ENCODE measurements at places on chromosomes 6 and 20.

GRCh38 chr6:96876886-96877545, 20.7 kb downstream of the NDUFAF4 start:
- no peak for DNase-seq

GRCh38 chr6:786946-787763, 94.2 kb upstream of the EXOC2 start:
- DNase-seq: no peak

DNA sequence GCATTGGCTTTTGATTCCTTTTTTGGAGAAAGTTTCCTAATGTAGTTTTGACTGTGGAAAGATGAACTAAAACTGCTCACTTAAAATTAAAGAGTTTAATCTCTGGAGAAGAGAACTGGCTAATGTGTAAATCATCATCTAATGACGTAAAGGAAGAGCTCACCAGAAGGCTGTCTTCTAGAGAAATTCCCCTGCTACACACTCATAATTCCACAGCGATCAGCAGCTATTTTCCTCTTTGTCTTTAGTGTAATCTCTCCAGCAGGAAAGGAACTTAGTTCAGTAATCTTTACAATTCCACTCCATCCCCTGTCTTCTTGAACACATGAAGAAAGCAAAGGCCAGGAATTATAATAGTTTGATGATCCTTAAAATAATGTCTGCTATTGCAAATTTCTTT, 15.8 kb downstream of the SPTLC3 start:
- DNase-seq: no peak

GRCh38 chr6:160396292-160396691, 48.1 kb downstream of the SLC22A3 start:
- DNase-seq: no peak

- no peak for DNase-seq
Observed at GRCh38 chr6:71737953-71738352, 148.4 kb upstream of the RIMS1 start.

- DNase-seq: no peak
Observed at GRCh38 chr6:23446469-23446967, 679.5 kb upstream of the NRSN1 start.

DNA sequence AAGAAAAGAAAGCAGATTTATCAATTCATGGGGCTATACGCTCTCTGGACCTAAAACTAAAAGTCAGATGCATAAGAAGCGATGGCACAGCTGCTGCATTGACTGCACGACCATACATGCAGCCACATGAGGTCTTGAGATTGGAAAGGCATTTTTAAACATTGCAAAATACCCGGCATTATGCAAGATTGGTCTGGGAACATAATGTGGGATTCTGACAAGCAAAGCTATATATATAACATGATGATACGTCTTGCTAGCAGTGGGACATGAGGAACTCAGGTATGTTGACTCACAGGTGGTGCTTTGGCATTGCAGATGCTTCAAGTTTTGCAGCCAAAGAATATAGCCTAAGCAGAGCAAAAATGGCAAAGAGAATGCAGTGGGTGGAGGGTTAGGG, 55.1 kb downstream of the SAMD3 start:
- DNase-seq: no peak

DNA sequence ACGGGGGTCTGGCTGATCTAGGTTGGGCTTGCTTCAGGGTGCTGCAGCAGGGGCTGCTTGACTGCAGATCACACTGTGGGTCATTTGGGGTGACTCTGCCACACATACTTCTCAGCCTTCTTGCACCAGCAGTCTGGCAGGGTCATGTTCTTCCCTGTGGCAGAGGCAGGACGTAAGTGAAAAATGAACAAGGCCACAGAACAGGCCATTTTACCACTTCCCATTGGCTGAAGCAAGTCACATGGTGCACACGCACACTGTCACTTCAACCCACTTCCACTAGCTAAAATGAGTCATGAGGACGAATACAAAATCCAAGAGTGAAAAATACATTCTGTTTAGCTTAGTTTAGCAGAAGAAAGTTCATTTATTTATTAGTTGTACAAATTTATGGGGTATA, 168.6 kb upstream of the GGTLC1 start:
- DNase-seq: no peak

DNA sequence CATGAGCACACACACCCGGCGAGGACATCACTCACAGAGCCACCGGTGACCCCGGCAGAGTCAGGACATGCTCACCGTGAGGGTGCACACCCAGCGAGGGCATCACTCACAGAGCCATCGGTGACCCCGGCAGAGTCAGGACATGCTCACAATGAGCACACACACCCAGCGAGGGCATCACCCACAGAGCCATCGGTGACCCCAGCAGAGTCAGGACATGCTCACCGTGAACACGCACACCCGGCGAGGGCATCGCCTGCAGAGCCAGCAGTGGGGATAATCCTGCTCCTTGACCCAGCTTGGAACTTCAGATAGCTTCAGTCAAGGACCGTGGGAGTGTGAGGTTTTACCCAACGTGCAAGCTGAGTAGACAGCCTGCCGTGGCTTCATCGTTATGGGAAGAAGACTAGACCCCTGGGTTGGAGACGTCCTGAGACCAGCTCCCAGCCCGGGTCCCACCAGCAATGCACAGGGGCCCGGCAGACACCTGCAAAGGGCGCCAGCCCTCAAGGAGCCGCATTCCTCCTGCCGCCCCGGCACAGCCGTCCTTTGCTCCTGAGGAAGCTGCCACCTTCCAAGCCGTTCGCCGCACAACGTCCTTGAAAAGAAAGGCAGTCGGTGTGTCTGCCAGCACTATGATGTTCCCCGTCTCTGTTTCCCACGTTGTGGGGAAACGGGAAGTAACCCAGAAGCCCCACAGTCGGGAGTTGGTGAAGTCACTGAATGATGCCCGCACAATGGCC, 192.3 kb downstream of the DLL1 start:
- DNase-seq: peak; percentile 30

- DNase-seq: no peak
Observed at GRCh38 chr6:142013287-142013686, 119.4 kb upstream of the GJE1 start.

GRCh38 chr20:33296206-33296605, 13.2 kb downstream of the BPIFB1 start:
- no peak for DNase-seq

GRCh38 chr6:61953851-61954250, 332.2 kb downstream of the KHDRBS2 start:
- DNase-seq: no peak

- no peak for DNase-seq
Observed at GRCh38 chr20:56516631-56517030, 7.9 kb upstream of the FAM209A start.

DNA sequence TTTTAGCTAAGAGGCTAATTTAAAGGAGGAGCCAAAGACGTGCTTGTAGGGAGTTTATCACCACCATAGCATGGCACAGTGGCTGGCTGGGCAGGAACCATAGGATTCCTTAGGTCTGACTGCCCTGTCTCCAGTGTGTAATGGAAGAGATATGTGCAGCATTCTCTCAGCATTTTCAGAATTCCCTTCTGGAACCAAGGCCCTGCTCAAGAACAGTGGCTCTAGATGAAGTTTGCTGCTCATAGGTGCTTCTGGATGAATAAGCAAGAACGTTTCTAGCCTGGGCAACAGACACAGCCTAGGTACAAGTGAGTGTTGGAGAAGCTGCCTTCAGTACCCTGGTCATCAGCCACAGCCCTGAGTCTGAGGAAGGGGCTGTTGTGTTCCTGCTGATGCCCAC, 69.1 kb downstream of the LCA5 start:
- no peak for DNase-seq

DNA sequence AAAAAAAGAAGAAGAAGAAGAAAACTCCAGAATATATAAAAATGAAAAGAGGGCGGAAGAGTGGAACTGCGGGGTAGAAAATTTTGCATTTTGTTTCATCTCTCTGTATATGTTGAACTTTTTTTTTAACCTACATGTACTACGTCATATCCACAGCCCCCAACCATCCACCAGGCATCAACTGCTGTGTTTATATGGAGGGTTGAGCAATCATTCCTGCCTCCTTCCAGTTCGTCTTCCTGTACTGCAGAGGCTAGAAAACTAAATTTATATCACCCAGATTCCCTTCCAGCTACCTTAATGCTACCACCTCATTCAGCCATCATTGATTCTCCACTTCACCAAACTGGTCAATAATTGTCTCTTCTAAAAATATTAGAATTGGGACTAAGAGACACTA, 9.5 kb upstream of the SIGLEC1 start:
- DNase-seq: no peak

DNA sequence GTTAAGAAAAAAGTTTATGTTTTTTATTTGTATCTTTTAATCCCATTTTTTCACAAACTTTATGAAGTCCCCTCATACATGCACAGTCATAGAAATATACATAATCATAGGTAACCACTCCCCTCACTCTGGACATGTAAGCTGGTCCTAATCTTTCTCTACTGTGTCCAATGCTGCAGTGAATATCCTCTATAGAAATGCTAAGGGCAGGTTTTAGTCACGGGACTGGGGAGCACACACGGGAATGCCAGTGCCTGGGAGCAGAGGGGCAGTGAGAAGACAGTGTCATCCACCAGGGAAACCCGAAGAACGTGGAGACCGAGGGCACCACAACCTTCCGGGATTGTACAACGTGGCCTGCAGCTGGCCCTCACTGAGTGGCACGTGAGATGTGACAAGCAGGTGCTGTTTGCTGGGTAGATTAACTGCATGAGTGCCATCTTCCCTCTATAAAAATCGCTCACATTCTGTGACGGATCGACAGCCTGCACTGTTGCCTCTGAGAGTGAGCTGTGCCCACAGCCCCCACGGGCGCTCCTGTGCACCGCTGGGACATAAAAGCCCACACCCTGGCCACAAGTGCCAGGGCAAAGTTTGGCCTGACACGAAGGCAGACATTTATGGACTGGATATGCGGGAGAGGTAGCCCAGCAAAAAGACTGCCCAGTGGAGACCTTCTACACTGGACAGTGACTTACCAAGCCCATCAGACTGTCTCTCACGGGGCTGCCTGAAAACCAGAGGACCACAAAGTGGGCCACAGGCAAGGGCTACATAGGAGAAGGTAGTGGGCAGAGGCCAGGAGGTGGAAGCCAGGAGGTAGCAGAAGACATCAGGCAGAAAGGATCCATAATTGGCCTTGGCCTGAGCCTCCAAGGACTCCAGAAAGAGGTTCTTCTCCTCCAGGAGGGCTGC, 63.2 kb downstream of the FGD2 start:
- no peak for DNase-seq

DNA sequence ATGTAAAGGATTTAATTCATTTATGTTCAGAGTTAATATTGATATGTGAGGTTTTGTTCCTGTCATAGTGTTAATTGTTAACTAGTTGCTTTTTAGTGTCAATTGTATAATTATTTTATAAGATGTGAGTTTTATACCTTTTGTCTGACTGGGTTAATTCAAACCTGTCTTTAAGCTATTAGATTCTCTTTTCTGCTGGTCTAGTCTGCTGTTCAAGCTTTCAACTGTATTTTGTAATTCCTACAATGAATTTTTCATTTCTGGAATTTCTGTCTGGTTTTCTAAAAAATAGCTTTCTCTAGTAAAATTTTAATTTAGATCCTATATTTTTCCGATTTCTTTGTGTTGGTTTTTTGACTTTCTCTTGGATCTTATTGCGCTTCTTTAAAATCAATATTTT, 26.5 kb downstream of the IGF2R start:
- no peak for DNase-seq

DNA sequence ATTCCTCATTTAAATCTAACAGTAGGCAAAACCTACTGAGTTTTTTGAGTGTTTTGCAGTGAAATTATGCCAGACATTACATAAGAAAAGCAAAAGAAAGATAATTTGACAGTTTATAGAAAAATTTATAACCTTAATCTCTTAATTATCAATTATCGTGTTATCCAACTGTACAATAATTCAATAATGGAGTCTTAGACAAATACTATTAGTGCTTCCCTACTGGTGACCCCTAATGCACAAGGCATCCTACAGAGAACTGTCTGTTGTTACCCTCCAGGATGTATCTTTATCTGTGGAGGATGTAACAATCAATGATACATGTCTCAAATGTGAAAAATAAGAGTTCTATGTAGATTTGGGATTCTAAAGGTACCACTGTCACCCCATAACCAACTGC, 1687.6 kb downstream of the GRIK2 start:
- no peak for DNase-seq

DNA sequence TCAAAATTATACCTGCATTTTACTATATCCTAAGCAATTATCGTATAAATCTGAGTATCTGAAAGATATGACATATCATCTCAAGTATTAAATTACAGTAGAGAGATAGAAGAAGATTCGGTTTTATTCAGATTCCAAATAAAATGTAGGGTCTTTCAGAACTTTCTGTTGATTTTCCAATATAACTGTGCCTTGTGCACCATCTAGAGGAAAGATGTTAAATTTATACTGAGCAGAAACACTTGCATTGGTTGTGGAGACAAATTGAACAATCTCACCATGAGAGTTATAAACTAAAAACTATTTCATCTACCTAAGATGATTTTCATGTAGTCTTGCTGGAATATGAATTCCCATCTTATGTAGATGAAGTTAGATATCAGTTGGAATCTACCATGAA, 26.8 kb upstream of the HSF2 start:
- no peak for DNase-seq

GRCh38 chr6:71967436-71967835, 81.1 kb downstream of the RIMS1 start:
- no peak for DNase-seq

GRCh38 chr6:135505648-135506047, 8.1 kb upstream of the AHI1 start:
- DNase-seq: no peak

GRCh38 chr20:24425523-24426135, 43.8 kb upstream of the SYNDIG1 start:
- no peak for DNase-seq

DNA sequence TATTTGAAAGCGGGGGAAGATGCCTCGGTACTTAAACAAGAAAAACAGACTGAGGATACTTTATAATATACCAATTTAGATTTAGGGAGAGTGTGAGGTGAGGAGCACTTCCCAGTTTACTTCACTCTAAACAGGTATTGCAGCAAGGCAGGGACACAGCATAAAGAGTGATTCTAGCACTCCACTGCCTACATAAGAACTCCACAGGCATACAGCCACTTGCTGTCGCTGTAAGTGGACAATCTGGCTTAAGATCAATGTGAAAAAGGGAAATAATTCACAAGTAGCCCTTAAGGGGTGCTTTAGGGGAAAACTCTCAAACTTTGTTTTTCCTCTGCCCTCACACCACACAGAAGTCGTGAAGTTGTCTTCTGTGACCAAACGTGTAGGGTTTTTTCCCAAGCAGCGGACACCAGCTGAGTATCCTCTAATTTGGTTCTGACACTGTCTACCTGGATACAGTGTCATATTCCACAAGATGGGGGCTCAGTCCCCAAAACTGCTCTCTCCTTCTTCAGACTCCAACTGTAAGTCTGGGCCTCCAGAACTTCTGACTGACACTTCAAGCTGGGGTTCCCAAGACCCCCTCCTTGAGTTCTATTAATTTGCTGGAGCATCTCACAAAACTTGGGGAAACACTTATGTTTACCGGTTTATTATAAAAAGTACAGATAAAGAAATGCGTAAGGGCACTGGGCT, 9.3 kb downstream of the ADNP start:
- DNase-seq: no peak

DNA sequence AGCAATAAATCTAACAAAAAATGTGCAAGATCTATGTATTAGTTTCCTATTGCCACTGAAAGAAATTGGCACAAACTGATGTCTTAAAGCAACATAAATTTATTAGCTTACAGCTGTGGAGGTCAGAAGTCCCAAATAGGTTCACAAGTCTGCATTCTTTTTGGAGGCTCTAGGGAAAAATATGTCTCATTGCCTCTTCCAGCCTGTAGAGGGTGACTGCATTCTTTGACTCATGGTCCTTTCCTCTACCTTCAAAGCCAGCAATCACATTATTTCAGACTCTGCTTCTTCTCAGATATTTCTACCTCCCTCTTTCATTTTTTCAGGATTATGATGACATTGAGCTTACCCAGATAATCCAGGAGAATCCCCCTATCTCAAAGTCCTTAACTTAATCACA, 1531.1 kb downstream of the KHDRBS2 start:
- DNase-seq: no peak

All from breast epithelium (tissue), 4 donors.